SW 1271 (cell line): ENCODE measurements at places on chromosomes 7 and 10.

DNA sequence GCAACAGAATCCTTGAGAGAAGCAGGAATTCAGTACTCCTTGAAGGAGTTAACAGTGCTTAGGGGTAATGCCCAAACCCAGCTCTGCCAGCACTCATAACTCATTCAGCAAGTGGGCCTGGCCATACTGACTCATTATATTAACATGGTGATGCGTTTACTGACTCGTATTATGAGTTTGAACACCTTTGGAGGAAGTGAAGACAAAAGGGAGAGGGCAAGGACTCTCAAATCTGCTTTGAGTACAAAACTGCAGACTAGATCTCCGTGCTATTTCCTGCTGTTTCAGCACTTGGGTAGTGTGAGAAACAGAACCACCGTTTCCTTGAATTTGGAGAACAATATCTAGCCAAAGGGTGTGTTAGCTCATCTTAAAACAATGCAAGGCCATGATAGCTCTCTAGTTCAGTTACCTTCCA is 30.8 kb downstream of the SLC16A9 start:
- DNase-seq, result no peak

DNA sequence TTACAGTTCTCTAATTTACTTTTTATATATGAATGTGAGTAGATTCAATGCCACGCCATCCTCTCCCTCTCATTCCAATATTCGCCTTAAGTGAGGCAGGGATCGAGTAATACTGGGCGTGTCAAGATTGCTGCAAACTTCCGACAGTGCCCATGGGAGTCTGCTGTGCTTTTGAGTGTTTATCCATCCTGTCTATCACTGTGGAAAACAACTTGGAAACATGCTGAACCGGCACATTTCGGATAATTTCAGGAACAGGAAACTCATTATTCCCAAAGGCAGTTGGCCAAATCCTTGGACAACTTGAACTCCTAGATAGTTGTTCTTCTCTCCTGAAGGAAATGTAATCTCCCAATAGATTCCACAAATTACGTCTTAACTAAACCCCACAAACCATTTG is 28.5 kb downstream of the PIP4K2A start:
- no peak for DNase-seq

DNA sequence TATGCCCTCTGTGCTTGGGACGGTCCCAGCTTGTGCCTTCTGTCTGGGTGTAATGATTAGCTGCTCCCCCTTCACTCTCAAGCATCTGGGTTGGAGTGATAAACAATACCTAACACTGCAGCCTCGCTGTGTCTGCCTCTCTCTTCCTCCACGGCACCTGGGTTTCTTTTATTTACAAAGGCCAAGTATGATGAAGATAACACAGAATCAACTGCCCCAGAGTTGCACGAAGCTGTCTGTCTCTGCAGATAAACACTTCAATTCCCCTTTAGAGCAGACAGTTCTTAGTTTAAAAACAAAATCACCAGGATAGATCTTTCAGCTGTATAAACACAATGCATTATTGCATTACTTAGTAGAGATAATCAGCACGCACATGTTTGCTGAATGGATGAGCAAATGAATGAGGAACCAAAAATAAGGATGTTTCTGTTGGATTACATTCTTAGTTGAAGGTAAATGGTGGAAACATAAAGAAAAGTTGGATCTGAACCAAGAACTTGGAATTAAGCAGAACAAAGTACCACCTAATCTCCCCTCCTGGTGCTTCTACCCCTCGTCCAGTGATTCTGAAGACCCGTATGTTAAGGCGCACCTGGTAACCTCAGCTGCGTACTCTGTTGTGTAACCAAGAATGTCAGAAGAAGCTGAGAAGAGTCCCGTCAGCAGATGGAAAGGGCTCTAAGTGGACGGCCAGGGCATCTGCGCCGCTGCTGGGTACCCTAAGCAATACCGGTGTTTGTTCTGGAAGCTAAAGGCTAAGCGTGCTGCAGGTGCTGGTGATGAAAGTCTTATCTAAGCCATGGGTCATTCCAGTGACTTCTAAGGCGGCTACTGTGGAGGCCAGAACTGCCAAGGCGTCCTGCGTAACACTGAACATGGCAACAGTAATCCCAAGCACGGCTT is 26.6 kb downstream of the INSIG1 start:
- no peak for DNase-seq

DNA sequence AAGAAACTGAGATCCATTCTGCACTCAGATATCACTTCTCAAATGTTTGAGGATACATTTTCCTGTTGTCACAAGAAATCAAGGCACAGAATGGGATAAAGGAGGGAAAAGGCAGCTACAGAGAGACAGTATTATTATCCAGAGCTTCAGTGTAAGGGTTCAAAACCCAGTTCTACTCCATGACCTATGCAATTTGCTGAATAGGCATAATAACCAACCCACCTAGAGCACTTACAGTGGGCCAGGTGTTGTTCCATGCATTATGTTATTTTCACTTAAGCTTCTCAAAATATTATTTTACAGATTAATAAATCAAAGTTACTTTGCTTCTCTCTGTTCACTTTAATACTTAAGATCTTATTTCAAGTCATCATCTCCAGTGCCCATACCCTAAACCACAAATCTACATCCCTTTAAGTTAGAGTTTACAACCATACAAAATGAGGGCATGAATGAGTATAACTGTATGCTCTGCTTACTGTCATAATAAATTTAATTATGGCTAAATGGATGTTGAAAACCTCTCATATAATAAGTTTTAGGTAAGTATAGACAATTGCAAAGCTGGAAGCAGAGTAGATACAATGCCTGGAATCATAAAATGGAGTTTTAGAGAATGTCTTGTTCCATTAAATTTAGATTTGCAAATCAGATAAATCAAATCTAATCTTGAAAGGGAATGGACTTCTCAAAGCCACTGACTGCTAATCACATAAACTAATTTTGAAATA is 28.1 kb upstream of the PCLO start:
- no peak for DNase-seq

GRCh38 chr7:1844951-1845390 is 174.9 kb downstream of the ELFN1 start:
- no peak for DNase-seq

GRCh38 chr7:133070562-133070961 is 11.3 kb downstream of the CHCHD3 start:
- DNase-seq, result no peak

GRCh38 chr10:58577437-58577777 is 64.7 kb downstream of the BICC1 start:
- DNase-seq, result no peak

GRCh38 chr10:105634281-105634680 is 993.2 kb downstream of the SORCS3 start:
- no peak for DNase-seq
